Epithelial cell of esophagus (primary cell): ENCODE measurements at places on chromosomes 16 and 17.

DNA sequence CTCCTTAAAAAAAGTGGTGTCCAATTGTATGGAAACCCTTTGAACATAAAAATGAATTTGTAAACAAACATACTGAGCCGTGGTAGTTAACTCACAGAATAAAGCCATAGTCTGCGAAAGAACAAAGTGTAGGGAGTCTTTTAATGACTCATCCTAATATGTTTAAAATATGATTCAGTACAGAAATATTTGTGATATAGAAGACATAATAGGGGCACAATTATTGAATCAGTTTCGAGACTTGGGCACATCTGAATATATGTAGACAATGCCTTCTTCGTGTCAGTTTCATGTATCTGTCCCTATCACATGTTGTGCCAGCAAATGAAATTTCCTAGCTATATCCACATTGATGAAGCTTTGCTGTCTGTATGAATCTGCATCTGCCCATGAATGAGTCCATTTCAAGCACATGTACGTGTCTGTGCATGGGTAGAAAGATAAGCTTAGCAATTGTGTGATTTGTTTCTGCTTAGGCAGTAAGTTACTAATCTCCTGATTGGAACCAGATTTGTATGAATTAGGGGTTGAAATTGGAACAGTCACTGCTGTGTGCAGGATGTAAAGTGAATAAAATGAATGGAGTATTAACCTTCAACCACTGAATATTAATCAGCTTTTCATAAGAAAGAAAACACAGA, 112.5 kb upstream of the SOX9 start:
- peak; percentile 52 for DNase-seq

DNA sequence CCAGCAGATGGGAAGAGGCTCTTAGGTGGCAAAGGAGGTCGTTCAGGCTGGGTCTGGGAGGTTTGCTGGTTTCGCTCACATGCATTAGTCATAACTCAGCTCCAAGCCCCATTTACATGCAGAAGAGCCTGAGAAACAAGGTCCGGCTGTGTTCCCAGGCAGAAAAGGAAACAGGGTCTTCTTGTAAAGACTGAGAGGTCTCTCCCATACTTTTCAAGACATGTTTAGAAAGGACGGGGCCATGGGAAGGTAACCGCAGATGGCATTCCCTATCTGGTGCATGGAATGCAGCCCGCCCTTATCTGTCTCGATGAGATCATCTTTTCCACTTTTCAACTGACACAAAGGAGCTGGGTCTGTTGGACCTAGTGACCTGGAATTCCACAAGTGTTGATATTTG, 389.0 kb upstream of the CDH11 start:
- DNase-seq, result peak; percentile 26

- peak; percentile 47 for DNase-seq
Measured at GRCh38 chr17:37844158-37844976, 79.8 kb upstream of the TBC1D3K start.

- no peak for DNase-seq
Measured at GRCh38 chr16:3460121-3460520, 16.6 kb downstream of the NAA60 start.

- DNase-seq, result no peak
Measured at GRCh38 chr16:86457501-86458148, 52.7 kb upstream of the FOXF1 start.

- no peak for DNase-seq
Measured at GRCh38 chr16:931171-931570, 39.6 kb downstream of the LMF1 start.

DNA sequence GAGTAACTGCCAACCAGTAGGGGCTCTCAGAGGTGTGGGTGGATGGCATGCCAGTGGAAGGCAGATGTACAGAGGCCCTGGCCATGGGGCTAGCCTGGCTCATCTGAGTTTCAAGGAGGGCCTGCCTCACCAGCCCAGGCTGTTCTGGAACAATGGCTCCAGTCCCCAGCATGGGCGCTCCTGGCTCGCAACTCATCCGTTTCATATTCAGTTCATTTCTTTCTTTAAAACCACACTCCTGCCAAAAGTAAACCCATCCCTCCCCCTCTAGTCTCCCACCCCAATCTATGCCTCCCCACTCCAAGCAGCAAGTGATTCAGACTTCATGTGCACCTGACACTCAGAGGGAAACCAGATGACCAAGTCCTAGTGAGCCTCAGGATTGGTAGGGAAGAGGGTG, 2.4 kb downstream of the CCL13 start:
- no peak for DNase-seq
